ENCODE measurements at places on chromosomes 16 and 17. TPM values are rescaled to one million over a fixed set of nuclear protein-coding genes. Genes with fewer than 3 reads are reported as not detected.

DNA sequence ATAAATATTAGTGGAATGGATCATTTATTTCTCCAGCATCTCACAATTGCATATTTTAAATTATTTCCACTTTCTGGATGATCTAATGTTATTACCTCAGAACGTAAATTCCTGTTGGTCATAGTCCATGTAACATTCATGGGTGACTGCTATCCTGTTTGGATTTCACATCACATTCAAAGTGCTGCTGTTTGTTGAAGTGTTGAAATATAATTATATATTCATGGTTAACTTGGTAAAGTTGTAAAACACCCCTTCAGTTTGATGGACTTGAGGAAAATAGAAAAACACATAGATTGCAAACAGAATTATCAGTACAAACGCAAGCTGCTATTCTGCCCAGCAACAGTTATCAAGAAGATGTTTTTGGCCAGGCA is 59.6 kb downstream of the TANGO6 start:
- DNase-seq, result no peak

DNA sequence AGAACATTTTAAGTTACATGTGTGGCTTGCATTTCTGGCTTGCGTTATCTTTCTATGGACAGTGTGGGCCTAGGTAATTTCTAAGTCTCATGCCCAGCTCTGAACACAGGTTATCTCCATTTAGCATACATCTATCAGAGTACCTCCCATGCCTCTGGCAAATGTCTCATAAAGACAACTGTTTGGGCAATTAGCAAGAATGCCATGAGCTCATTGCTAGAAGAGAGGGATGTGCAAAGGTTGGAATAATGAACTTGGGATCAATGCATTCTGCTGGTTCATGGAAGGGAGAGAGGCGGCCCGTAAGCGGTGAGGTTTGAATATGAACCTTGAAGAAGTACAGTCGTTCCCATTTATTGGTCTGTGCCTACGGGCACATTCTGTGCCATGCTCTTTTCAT is 14.4 kb downstream of the SYT17 start:
- DNase-seq, result no peak

DNA sequence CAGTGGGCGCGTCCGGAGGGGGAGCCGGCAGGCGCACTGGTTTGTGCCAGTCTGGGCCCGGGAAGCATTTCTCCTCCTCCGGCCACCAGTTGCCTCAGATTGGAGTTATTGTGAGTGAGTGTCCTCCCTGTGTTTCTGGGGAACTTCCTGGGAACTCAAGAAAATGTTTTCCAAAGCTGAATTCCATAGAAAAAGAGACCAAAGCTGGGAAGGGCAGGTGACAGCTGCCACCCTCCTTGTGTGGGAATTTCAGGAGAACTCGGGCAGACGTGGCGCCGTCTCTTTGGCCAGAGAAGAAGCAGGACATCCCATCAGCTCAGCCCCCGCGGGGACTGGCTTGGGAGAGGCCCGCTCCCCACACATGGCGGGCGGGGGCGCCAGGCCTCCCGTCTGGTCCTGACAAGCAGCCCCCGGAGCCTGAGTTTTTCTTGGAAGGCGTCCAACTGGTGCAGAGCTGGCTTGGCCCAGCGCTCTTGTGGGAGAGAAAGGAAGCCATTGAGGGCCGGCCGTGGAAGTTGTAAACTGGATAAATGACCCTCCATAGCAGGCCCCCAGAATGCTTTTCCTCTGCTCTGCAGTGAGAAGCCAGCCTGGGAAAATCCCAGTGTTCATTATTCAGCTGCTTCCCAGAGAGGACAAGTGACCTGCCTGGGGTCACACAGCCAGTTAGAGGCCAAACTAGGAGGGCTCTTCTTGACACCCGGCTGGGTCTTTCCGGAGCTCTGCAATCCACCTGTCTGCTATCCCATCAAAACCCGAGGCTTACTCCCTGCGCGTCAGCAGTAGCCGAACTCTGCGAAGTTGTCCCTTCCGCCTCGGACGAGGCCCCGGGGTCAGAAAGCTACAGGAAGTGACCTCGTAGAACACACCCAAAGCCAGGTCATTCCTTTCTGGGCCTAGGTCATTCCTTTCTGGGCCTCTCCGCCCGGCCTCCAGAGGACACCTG is 39.2 kb upstream of the GSE1 start:
- DNase-seq, result peak; percentile 78

ACSM2B gene
- polyA plus RNA-seq, result not detected

KCNH4 gene
- 0.03 TPM for polyA plus RNA-seq

All from IMR-90 (cell line).